ENCODE measurements at places on chromosomes 1 and 21. TPM values are rescaled to one million over a fixed set of nuclear protein-coding genes. Genes with fewer than 3 reads are reported as not detected.

GRCh38 chr1:206579747-206580437, 32.4 kb downstream of the EIF2D start:
- H3K27ac ChIP-seq: peak overlapping the region; percentile 78
- H3K36me3 ChIP-seq: peaks cover 12% of the 10 kb centered on the region
- peak; percentile 92 for DNase-seq
- H3K4me1 ChIP-seq: peaks cover 76% of the 10 kb centered on the region
- no peaks in the 10 kb centered on the region for H3K27me3 ChIP-seq
- no peak overlapping the region for H3K4me3 ChIP-seq

GRCh38 chr1:203103829-203104495, 18.1 kb upstream of the MYOG start:
- no peak for DNase-seq
- H3K36me3 ChIP-seq: no peaks in the 10 kb centered on the region
- no peaks in the 10 kb centered on the region for H3K4me1 ChIP-seq

GRCh38 chr1:244971552-244972216, 107.3 kb upstream of the HNRNPU start:
- H3K36me3 ChIP-seq: no peaks in the 10 kb centered on the region
- H3K4me1 ChIP-seq: peaks cover 6% of the 10 kb centered on the region
- DNase-seq: no peak
- H3K27me3 ChIP-seq: no peaks in the 10 kb centered on the region

DNA sequence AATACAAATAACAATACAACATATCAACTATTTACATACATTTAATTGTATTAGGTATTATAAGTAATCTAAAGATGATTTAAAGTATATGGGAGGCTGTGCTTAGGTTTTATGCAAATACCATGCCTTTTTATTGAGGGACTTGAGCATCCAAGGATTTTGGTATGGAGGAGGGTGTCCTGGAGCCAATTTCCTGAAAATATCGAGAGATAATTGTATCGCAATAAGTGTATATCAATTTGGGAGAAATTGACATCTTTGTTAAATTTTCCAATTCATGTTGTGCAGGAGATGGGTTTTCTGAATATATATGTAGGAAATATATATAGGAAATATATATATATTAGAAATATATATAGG, 63.5 kb downstream of the ATP1A1 start:
- H3K36me3 ChIP-seq: no peaks in the 10 kb centered on the region
- no peak overlapping the region for H3K27ac ChIP-seq
- H3K27me3 ChIP-seq: no peaks in the 10 kb centered on the region
- no peak for DNase-seq

- no peak overlapping the region for H3K4me3 ChIP-seq
- H3K27me3 ChIP-seq: no peaks in the 10 kb centered on the region
- H3K4me1 ChIP-seq: no peaks in the 10 kb centered on the region
- DNase-seq: no peak
Observed at GRCh38 chr1:30335997-30336390, 387.4 kb downstream of the MATN1 start.

- no peak overlapping the region for H3K27ac ChIP-seq
- H3K4me1 ChIP-seq: peaks cover 1% of the 10 kb centered on the region
- H3K27me3 ChIP-seq: no peaks in the 10 kb centered on the region
Observed at GRCh38 chr1:209202830-209203532, 380.5 kb upstream of the CAMK1G start.

- H3K27me3 ChIP-seq: no peaks in the 10 kb centered on the region
- H3K36me3 ChIP-seq: no peaks in the 10 kb centered on the region
- H3K27ac ChIP-seq: no peak overlapping the region
- no peaks in the 10 kb centered on the region for H3K4me1 ChIP-seq
- no peak overlapping the region for H3K4me3 ChIP-seq
Observed at GRCh38 chr1:233945979-233946378, 41.5 kb downstream of the SLC35F3 start.

SMCP gene
- total RNA-seq: not detected

FOXD2 gene
- 0.49 TPM for total RNA-seq

DENND2C gene
- total RNA-seq: 2.1 TPM

RGS4 gene
- not detected for total RNA-seq

AMY1B gene
- total RNA-seq: 2.1 TPM
